Naive thymus-derived CD8-positive, alpha-beta T cell (primary cell): ENCODE measurements at places on chromosomes 2 and 18. TPM values are rescaled to one million over a fixed set of nuclear protein-coding genes. Genes with fewer than 3 reads are reported as not detected.
A peak's percentile ranks its signal among the peaks of the same experiment; 100 is the strongest.

GRCh38 chr18:26780520-26781325 is 84.8 kb downstream of the AQP4 start:
- H3K36me3 ChIP-seq: no peaks in the 10 kb centered on the region
- H3K4me1 ChIP-seq: no peaks in the 10 kb centered on the region
- H3K27ac ChIP-seq: no peak overlapping the region
- DNase-seq: no peak
- H3K27me3 ChIP-seq: no peaks in the 10 kb centered on the region

DNA sequence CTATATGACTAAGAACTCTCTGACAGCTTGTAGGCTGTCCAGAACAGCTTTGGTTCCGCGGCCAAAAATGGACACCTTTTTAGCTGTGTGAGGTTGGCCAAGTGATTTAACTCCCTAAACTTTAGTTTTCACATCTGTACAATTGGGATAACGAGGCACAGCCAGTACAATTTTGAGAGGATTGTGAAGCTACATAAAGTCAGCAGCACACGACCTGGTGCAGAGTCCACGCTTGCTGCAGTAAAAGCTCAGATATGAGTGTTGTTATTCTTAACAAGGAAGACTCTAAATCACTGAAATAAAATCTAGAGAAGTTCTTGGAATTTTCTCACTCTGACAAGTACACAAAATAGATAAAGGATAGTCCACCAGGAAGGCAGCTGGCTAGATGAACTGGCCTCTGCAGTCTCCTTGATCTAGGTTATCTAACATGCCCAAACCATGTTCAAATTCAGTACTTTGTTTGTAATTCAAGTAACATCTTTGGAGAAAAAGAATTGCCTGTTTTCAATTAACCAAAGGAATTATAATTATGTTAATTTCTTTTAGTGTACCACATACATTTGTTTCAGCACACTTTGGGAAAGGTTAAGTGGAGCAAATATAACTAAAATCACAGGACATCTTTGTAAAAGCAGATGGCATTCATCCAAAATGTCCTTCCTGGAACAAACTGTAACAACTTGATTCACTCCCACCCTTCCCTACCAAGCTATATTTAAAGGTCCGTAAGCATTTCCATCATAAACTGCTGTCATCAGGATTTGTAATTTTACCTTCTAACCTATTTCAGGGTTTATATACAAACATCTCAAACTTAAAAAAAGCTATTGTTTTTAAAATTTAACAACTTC is 201.7 kb upstream of the STK17B start:
- no peaks in the 10 kb centered on the region for H3K4me1 ChIP-seq
- H3K27ac ChIP-seq: no peak overlapping the region

GRCh38 chr2:137824501-137824900 is 139.8 kb upstream of the HNMT start:
- no peak overlapping the region for H3K27ac ChIP-seq
- H3K4me1 ChIP-seq: no peaks in the 10 kb centered on the region
- H3K36me3 ChIP-seq: no peaks in the 10 kb centered on the region
- H3K27me3 ChIP-seq: peaks cover 21% of the 10 kb centered on the region

GRCh38 chr2:73020657-73021370 is 50.7 kb downstream of the SFXN5 start:
- no peak overlapping the region for H3K4me3 ChIP-seq
- H3K36me3 ChIP-seq: peaks cover 23% of the 10 kb centered on the region
- no peaks in the 10 kb centered on the region for H3K4me1 ChIP-seq
- no peak for DNase-seq
- H3K27me3 ChIP-seq: no peaks in the 10 kb centered on the region
- H3K27ac ChIP-seq: no peak overlapping the region

CPO gene
- total RNA-seq: not detected

DNA sequence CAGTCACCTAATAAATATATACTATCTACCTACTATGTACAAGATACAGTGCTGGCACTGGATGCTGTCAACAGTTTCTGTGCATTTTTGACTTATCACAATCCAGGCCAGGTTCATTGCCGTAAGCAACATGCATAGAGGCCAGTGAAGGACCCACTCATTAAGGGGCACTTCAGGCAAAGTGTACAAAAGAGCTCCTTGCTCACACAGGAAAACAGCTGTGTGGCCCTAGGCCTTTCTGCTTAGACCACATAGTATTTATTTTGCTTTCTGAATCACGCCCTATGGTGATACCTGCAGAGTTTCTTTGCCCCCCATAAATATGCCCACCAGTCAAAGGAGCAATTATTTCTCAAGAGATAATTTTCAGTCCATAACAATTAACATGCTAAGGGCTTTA is 39.6 kb upstream of the STAT4 start:
- no peak for DNase-seq
- H3K27me3 ChIP-seq: no peaks in the 10 kb centered on the region
- H3K27ac ChIP-seq: no peak overlapping the region
- peaks cover 6% of the 10 kb centered on the region for H3K36me3 ChIP-seq
- peaks cover 20% of the 10 kb centered on the region for H3K4me1 ChIP-seq
- peak overlapping the region; percentile 23 for H3K4me3 ChIP-seq

GRCh38 chr2:138499684-138500083 is 1.9 kb upstream of the SPOPL start:
- no peak overlapping the region for H3K27ac ChIP-seq
- H3K4me1 ChIP-seq: peaks cover 35% of the 10 kb centered on the region
- H3K36me3 ChIP-seq: peaks cover 5% of the 10 kb centered on the region
- no peaks in the 10 kb centered on the region for H3K27me3 ChIP-seq

DNA sequence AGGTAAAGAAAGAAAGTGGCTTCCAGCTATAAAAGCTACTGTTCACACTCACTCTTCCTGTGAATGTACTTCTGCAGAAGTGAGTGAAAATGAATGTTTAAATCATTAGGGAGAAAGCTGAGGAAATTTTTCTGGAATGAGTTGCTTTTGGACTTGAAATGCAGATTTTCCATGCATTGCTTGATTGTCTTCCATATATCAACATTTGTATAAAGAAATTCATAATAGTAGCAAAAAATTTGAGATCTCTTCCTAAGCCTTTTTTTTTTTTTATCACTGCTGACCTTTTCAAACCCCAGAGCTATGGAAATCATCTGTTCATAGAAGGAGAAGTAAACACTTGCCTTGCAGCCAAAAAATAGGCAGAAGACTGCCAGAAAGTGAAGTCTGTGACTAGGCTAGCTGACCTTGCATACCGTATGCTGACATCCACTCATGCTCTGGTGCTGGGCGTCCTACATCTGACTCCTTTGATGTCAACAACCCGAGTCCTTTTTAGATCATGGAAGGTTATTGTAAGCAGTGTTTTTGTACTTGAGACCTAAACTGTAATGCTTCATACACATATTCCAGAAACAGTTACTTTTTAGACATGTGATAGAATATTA is 154.5 kb upstream of the RASGRP3 start:
- no peaks in the 10 kb centered on the region for H3K27me3 ChIP-seq
- no peak for DNase-seq
- peaks cover 2% of the 10 kb centered on the region for H3K4me1 ChIP-seq

- no peaks in the 10 kb centered on the region for H3K27me3 ChIP-seq
- no peak overlapping the region for H3K4me3 ChIP-seq
- no peak overlapping the region for H3K27ac ChIP-seq
- H3K4me1 ChIP-seq: no peaks in the 10 kb centered on the region
- peaks cover 7% of the 10 kb centered on the region for H3K36me3 ChIP-seq
Measured at GRCh38 chr2:72754628-72755320, 71.1 kb downstream of the EXOC6B start.

SOX11 gene
- not detected for total RNA-seq

GRCh38 chr2:28291811-28292440 is 100.7 kb upstream of the FOSL2 start:
- H3K27ac ChIP-seq: no peak overlapping the region
- H3K4me3 ChIP-seq: no peak overlapping the region
- H3K36me3 ChIP-seq: peaks cover 1% of the 10 kb centered on the region
- H3K4me1 ChIP-seq: no peaks in the 10 kb centered on the region
- no peak for DNase-seq

- no peaks in the 10 kb centered on the region for H3K36me3 ChIP-seq
- H3K27ac ChIP-seq: no peak overlapping the region
- no peak overlapping the region for H3K4me3 ChIP-seq
- H3K27me3 ChIP-seq: no peaks in the 10 kb centered on the region
- DNase-seq: no peak
Measured at GRCh38 chr2:207467716-207468347, 61.9 kb upstream of the CREB1 start.

DNA sequence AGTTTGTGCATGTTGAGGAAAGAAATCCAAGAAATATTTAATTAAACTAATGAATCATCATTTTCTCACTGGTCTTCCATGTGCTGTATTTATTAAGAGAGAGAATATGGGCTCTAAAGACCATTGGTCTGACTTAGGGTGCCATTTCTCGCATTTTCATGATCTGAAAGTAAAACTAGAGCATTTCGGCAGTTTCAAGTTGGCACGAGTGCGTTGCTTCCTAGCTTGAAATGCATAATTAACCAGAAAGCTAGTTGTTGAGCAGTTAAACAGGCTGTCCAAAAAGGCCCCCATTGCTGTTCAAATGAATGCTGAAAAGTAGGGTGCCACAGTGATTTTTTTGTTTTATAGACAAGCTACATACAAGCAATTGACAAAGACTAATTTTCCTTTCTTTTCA is 47.4 kb downstream of the SLC8A1 start:
- no peak overlapping the region for H3K4me3 ChIP-seq
- DNase-seq: no peak
- peaks cover 15% of the 10 kb centered on the region for H3K27me3 ChIP-seq
- H3K27ac ChIP-seq: no peak overlapping the region
- no peaks in the 10 kb centered on the region for H3K36me3 ChIP-seq

DNA sequence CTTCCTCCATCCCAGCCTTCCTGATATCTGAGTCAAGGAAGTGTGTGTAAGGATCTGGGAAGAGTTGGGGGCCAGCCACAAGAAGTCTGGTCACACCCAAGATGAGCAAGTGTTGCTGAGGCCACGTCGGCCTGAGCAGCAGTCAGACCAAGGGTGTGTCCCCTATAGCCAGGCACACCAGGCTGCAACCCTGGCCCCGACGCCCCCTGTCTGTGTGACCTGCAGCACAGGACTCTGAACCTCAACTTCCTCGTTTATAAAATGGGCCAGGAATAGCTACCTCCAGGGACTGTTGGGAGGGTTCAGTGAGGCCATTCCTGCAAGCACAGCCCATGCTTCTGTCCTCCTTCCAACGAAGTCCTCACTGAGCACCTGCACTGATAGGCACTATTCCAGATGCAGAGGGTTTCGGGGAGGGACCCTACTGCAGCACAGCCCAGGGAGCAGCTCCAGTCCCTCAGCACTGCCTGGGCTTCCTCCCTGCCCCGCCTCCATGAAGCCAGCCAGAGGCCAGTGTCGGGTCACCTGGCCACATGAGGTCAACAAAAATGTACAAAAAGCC is 13.3 kb downstream of the LIMS2 start:
- H3K36me3 ChIP-seq: no peaks in the 10 kb centered on the region
- no peak overlapping the region for H3K4me3 ChIP-seq
- no peak for DNase-seq
- peaks cover 3% of the 10 kb centered on the region for H3K4me1 ChIP-seq

- DNase-seq: no peak
- no peaks in the 10 kb centered on the region for H3K4me1 ChIP-seq
- H3K4me3 ChIP-seq: no peak overlapping the region
- no peak overlapping the region for H3K27ac ChIP-seq
- H3K27me3 ChIP-seq: no peaks in the 10 kb centered on the region
Measured at GRCh38 chr2:109527079-109527478, 86.7 kb downstream of the SEPTIN10 start.

SULT1C2 gene
- total RNA-seq: not detected

PELI1 gene
- total RNA-seq: 27.8 TPM

GRCh38 chr2:16256601-16257321 is 316.4 kb downstream of the MYCN start:
- H3K27ac ChIP-seq: no peak overlapping the region
- peaks cover 4% of the 10 kb centered on the region for H3K27me3 ChIP-seq
- no peaks in the 10 kb centered on the region for H3K36me3 ChIP-seq
- H3K4me1 ChIP-seq: peaks cover 4% of the 10 kb centered on the region
- no peak overlapping the region for H3K4me3 ChIP-seq
- DNase-seq: no peak

DNA sequence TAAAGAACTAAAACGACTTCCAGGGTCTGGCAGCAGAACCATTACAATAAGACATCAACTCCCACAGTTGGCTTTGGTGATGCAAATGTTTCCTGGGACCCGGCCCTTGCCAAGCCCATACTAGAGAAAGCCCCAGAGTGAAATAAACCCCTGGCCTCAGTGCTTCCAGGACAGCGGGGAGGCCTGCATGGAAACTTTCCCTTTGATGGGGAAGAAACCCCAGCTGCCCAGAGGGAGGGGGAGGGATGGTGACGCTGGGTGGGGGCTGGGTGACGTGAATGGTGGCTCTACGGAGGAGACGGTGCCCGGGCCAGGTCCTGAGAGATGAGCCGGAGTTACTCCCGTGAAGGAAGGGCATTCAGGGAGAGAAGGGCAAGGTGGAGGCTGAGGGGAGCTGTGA is 27.5 kb downstream of the INHBB start:
- H3K27me3 ChIP-seq: peaks cover 12% of the 10 kb centered on the region
- no peak overlapping the region for H3K4me3 ChIP-seq
- H3K4me1 ChIP-seq: no peaks in the 10 kb centered on the region
- H3K27ac ChIP-seq: no peak overlapping the region

DNA sequence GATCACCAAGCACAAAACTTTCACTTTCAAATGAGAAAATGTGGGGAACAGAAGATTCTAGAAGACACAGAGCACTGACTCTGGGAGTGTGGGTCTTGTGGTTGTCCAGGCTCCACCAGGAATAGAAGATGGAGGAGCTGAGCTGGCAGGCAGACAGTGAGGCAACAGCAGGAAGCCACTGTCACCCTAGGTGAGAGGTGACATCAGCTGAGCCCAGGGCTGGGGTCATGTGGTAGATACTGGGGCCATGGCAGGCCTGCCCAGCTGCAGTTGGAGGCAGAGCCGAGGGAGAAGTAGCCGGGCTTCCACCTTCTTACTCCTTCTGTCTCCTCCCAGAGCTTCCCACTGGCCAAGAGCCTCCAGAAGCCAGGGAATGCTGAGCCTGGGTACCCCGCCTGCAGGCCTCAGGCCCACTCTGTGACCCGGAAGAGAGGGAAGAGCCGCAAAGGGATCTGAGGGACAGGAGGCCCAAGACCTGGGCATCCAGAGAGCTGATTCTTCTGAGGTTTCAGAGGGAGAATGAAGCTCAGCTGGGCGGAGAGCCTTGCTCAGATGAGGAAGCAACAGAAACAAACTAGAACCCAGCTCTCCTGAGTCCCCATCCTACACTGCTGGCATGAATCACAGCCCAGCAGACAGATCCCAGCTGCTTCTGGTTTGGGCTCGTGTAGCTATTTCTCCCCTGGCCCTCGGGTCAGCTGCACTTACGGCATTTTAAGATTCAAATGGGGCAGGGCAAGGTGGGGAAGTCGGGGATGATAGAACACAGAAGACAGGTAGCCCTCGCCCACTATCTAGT is 39.8 kb upstream of the ASAP2 start:
- no peak overlapping the region for H3K4me3 ChIP-seq
- H3K36me3 ChIP-seq: no peaks in the 10 kb centered on the region
- H3K27ac ChIP-seq: no peak overlapping the region
- peaks cover 10% of the 10 kb centered on the region for H3K27me3 ChIP-seq
- DNase-seq: no peak
- H3K4me1 ChIP-seq: no peaks in the 10 kb centered on the region

FAM228A gene
- total RNA-seq: 0.26 TPM

- H3K4me3 ChIP-seq: no peak overlapping the region
- DNase-seq: no peak
- no peaks in the 10 kb centered on the region for H3K27me3 ChIP-seq
- no peaks in the 10 kb centered on the region for H3K4me1 ChIP-seq
- no peaks in the 10 kb centered on the region for H3K36me3 ChIP-seq
Measured at GRCh38 chr2:144477281-144477956, 42.5 kb downstream of the ZEB2 start.
